CD4-positive, alpha-beta T cell treated with Interleukin-6 at 100 ng/mL for 8 hours (primary cell): ENCODE measurements at places on chromosomes 1 and 21.
A peak's percentile ranks its signal among the peaks of the same experiment; 100 is the strongest.

DNA sequence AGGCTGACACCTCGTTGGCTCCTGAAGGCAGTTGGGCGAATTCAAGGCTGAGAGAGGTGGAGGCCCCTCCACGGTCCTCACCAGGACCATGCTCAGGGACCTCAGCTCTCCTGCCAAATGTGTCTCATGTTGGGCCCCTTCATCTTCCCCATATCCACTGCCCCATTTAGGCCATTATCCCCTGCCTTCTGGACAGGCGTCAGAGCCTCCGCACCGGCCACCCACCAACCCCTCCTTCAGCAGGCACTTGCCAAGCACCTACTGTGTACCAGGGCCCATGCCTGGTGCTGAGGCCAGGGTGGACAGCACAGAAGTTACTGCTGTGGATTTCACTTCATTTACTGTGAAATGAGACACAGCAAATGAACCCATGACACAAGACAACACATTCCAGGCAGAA is 325.8 kb downstream of the MATN1 start:
- no peak for DNase-seq

GRCh38 chr1:27968692-27969091 is 8.9 kb downstream of the XKR8 start:
- DNase-seq = no peak

DNA sequence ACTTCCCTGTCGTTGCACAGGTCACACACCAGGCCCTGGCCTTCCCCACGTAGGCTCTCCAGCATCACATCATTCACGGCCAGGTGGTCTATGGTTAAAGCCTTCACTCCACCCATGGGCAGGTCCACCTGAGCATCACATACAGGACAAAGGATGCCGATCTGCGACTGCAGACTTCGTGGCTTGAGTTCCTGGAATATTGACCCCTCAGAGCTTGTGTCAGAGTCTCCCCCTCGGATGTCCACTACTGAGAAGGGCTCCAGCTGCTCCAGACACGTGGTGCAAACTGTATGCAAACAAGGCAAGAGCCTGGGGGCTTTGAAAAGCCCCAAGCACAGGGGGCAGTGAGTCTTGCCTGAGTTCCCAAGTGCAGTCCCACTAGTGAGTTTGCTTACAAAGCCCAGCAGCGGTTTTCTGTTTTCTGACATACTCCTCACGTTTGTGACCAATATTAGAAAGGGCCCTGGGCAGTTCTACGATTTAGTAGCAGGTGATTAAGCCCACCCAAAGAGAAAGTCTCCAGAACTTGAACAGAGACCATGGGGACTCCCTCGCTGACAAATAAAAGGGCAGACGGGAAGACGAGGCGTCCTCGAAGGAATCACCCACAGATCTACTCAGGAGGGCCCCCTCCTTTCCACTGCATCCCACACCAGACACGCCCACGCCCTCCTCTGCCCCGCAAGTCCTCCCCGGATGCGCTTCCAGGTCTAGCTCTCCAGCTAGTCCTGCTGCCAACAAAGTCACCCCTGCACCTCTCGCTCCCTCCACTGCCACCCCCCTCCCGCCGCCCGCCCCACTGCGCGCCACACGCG is 568 bp downstream of the TRIM45 start:
- no peak for DNase-seq

GRCh38 chr1:12770620-12771019 is 2.9 kb upstream of the PRAMEF12 start:
- no peak for DNase-seq

DNA sequence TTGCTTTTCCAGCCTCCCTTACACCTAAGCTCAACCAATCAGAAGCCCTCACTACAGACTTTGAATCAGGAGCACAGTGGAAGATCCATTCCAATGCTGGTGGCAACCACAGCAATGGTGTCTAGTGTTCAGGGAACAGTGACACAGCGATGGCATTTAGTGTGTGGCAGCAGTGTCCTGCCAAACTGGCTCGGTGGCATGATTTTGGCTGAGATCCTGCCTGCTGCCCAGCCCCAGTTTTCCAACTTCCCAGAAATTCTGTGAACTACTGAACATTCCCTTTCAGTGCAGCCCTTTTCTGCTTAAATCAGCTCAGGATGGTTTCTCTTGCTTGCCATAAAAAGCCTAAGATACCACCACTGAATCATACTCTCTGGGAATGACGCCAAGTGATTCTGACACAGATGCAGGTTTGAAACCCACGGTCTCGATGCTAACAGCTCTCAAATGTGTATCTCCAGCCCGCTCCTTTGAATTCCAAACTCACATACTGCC is 8.8 kb downstream of the ASAP3 start:
- DNase-seq = no peak

GRCh38 chr1:210731193-210731592 is 402.5 kb downstream of the HHAT start:
- no peak for DNase-seq

DNA sequence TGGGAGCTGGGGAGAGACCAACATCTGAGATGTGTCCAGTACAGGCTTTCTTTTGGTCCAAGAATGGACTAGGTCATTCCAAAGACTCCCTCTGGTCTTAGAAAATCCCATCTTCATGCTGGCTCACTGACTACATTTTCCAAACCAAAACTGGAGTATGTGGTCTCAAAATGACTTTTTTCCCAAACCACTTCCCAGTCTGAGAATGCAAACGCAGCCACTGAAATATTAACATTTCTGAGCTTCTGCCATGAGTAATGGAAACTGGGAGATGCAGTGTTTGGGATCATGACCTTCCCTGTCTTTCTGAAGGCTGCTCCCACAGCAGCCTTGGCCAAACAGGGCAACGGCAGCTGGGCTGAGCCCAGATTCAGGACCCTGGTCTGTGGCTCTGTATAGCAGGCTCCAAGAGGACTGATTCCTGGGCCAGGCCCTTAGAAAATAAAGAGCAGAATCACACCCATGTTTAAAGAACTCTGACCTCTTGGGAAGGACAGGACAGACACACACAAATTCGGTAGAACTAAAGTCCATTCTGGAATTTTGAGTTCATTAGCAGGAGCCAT is 62.1 kb upstream of the CNTN2 start:
- no peak for DNase-seq

- DNase-seq = no peak
Observed at GRCh38 chr1:99969260-99969728, 502 bp upstream of the SLC35A3 start.

- DNase-seq = no peak
Observed at GRCh38 chr1:47023268-47024140, at the start of gene CYP4X1. CYP4X1 (plus strand) TSS chr1:47023669; CDS start chr1:47023818, 149 bp downstream.

DNA sequence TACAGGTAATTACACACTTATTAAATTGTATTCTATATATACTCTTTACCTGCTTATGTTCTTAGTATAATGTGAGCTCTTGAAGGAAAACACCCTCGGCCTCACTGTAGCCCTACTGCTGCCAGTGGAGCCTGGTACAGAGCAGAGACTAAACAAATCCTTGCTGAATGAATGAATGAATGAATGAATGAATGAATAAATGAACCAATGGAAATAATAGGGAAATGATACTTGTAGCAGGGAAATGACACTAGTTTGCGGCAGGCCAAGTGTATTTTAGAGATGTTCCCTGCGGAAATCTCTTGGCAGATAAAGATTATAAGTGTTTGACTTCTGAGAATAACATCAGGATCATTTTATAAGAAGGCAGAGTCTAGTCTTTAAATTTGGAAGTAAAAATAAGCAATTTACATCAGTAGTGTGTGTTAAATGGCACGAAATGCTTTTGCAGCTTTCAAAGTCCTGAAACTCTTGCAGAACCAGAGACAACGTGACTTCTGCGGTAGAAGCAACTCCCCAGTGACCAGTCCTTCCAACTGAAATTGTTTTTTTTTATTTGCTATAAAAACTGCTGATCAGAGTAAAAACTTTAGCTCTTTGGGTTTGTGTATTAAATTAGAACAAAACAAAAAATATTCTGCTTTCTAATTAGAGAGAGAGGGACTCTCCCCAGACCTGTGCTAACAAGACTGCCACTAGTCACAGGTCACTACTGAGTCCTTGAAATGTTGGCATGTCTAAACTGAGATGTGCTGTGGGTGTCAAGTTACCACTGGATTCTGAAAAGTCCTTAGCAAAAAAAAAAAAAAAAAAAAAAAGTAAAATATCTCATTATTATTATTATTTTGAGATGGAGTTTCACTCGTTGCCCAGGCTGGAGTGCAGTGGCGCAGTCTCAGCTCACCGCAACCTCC is 199.3 kb upstream of the MAP1LC3C start:
- no peak for DNase-seq

GRCh38 chr1:64039390-64039926 is 164.0 kb upstream of the UBE2U start:
- DNase-seq = no peak

GRCh38 chr1:38786040-38786436 is 73.5 kb downstream of the RRAGC start:
- DNase-seq = no peak

GRCh38 chr1:21175670-21176581 is 771 bp downstream of the EIF4G3 start:
- peak; percentile 27 for DNase-seq

- DNase-seq = no peak
Observed at GRCh38 chr1:31567956-31568570, 8.3 kb upstream of the TINAGL1 start.

GRCh38 chr1:211639475-211640300 is 35.7 kb downstream of the NEK2 start:
- DNase-seq = no peak

- DNase-seq = no peak
Observed at GRCh38 chr1:19375631-19376400, 63.7 kb downstream of the SLC66A1 start.

- peak; percentile 48 for DNase-seq
Observed at GRCh38 chr1:844472-845026, 79.2 kb upstream of the SAMD11 start.

- no peak for DNase-seq
Observed at GRCh38 chr1:208919371-208919770, 664.1 kb upstream of the CAMK1G start.
